Fibroblast of mammary gland (primary cell): ENCODE measurements at places on chromosomes 6 and 20.

GRCh38 chr6:51704932-51705540, 382.4 kb downstream of the PKHD1 start:
- DNase-seq = no peak

DNA sequence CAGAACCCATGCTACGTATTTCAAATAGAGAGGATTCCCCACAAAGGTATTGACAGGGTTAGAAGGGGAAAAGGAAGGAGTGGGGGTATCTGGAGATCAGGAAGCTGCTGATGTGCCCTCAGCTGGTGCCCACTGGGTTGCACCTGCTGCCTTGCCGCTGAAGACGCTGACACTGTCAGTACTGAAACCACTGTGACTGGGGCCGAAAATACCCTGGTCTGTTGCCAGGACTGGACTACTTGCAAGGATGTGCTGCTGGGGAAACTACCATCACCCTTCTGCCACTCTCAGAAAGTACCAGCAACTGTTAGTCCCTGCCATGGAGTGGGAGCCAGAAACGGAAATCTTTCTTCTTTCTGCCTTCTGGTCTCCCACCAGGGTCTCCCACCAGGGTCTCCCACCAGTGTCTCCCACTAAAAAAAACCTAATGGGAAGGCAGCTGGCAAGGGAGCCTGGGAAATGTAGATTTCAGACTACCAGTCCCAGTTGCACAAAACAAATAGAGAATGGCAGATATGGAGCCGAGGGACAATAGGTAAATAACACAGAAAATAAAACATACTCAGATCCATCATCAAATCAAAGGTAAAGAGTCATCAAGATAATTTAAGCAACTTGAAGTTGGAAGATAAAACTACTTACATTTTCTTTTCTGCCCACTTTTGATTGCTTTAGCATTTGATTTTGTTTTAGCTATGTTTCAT, 204.8 kb downstream of the TPBG start:
- no peak for DNase-seq

DNA sequence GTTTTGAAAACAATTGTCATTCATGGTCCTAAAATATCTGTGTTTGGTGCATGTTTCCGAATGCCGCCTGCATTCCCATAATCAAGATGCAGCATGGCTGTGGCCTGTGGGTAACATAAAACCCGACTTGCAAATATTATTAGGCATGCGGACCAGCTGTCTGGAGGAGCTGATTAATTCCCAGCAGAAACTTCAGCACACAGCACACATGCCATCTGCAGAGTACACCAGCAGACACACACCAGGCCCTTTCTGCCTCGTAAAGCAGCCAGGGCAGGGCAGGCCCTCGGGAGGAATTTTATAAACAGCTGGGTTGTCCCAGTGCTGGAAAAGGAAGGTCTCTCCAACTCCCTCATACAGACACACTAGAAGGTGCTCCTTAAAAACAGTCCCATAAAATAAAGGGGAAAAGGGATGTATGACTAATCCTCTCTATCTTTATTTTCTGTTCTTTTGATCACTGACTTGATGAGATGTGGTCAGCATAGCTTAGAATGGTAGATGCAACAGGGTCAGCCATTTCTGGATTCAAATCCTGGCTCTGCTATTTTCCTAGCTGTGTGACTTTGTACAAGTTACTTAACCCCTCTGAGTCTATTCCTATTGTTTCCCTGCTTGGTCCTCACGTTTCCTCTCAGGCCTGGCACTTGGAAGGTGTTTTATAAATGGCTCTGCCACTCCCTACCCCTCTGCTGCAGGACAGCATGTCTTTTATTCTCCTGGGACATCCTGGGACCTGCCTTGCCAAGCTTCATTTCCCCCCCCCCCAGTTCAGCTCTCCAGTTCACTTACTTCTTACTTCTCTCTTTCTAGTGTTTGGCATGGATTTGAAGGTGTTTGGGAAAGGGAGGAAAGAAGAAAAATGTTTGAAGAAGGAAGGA, 85.9 kb upstream of the TRAF3IP2 start:
- peak; percentile 24 for DNase-seq

GRCh38 chr6:101534821-101535220, 141.3 kb downstream of the GRIK2 start:
- peak; percentile 5 for DNase-seq

- DNase-seq = no peak
Measured at GRCh38 chr20:25503936-25504335, 81.4 kb downstream of the NINL start.

- peak; percentile 62 for DNase-seq
Measured at GRCh38 chr6:22147921-22148776, 148.7 kb downstream of the PRL start.

DNA sequence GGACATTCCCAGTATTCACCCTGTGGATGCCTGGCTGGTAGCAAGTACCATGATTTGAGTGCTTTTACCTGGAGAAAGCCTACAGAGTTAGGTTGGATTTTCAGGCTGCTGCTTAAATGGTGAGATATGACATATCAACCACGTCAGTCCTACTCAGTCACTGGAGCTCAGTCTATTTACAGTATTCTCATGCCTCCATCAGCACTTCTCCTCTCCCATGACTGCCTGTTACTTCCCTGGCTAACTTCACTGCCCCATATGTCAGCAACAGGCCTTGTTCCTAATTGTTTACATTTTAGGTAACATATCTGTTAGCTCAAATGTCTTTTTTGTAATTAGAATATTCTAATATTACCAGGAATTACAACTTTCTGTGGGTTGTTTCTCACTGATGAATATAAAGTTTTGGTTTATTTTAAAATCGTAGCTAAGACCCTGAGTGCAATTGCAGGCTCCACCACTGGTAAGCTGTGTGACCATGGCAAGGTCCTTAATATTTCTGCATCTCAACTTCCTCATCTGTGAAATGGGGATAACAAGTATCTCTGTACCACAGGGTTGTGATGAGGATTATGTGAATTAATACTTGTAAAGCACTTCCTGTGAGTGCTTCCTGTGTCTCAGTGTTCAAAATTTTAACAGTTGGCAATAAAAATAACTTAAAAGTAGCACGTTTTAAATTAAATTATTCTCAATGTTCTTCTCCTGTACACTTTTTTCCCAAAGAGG, 54.3 kb downstream of the RNF144B start:
- DNase-seq = no peak

GRCh38 chr20:47117773-47118172, 223.1 kb downstream of the EYA2 start:
- no peak for DNase-seq

- DNase-seq = no peak
Measured at GRCh38 chr6:161226009-161226964, 47.6 kb downstream of the AGPAT4 start.

DNA sequence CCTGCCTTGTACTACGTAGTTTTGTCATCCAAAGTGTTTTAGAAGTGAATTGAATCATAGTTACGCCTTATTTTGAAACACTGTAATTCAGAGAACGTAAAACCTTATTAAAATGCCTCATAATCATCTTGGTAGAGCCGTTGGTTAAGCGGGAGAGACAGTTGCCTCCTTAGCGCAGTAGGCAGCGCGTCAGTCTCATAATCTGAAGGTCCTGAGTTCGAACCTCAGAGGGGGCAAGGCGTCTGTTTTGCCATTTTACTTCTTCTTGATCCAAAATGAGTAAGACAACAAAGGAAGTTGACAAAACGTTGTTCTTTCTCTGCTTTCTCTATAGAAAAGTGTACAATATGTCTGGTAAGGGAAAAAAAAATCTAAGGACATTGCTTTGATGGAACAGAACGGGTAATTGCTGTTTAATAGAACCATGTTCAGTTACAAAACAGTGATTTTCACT, 20.7 kb upstream of the TRIM27 start:
- DNase-seq = peak; percentile 83

- peak; percentile 97 for DNase-seq
Measured at GRCh38 chr6:33672808-33673207, 38.7 kb downstream of the UQCC2 start.

DNA sequence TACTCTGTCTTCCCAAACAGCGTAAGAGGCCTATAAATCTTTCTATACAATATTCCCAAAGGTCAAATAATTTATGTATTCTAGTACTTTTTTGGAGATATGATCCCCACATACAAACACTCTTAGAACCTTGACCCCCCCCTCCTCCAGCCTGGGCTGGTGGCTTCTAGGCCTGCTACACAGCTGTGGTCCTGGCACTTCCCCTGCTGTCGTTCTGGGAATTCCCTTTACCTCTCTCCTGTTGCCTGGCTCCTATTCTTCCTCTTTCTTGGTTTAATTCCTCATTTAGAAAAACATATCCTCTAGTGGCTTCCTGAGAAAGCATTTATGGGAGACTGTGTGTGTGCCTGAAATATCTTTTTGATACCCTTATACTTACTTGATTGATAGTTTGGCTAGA, 4.1 kb upstream of the TXLNB start:
- no peak for DNase-seq

GRCh38 chr6:144722154-144722737, 437.1 kb downstream of the UTRN start:
- no peak for DNase-seq

- no peak for DNase-seq
Measured at GRCh38 chr20:63452821-63453523, 19.5 kb downstream of the KCNQ2 start.

DNA sequence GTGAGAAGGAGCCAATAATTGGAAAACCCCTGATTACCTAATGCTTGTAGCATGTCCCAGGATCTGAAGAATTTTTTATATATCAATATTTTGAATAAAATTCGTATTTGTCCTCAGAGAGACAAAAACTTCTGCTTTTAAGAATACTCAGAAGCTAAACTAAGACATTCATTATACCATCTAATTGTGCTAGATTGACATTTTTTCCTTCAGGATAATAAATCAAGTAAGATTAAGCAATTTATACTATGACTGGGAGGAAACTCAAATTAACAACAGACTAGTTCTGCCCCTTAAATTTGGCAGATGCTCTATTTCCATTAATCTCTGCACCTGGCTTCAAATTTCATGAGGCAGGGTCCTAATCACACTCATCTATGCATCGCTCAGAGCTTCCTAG, 291.4 kb downstream of the PLCB1 start:
- no peak for DNase-seq

- DNase-seq = no peak
Measured at GRCh38 chr6:16570946-16571345, 190.3 kb downstream of the ATXN1 start.

DNA sequence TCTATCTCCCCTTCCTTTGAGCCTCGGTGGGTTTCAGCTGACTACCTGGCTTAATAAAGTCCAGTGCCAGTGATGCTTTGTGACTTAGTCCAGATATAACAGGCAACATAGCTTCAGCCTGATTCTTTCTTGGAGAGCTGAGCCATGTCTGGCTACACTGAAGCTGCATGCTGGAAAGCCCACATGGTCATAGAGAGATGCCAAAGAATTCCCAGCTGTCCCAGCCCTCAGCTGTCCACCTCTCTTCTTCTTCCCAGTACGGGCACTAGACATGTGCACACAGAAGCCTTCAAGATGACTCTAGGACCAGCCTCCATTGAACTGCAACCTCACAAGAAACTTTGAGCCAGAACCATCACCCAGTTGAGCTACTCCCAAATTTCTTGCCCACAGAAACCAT, 154.1 kb upstream of the MYLIP start:
- no peak for DNase-seq

DNA sequence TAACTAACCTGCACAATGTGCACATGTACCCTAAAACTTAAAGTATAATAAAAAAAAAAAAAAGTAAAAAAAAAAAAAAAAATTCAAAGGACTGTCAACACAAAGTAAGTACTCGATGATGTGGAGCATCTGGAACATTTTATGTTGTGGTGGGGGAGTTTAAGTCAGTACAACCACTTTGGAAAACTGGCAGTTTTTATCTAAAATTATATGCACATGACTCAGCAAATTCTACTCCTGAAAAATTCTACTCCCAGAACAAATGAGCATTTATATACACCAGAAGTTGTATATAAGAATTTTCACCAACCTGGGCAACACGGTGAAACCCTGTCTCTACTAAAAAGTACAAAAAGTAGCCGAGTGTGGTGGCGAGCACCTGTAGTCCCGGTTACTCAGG, 36.9 kb upstream of the CCDC28A start:
- peak; percentile 32 for DNase-seq

DNA sequence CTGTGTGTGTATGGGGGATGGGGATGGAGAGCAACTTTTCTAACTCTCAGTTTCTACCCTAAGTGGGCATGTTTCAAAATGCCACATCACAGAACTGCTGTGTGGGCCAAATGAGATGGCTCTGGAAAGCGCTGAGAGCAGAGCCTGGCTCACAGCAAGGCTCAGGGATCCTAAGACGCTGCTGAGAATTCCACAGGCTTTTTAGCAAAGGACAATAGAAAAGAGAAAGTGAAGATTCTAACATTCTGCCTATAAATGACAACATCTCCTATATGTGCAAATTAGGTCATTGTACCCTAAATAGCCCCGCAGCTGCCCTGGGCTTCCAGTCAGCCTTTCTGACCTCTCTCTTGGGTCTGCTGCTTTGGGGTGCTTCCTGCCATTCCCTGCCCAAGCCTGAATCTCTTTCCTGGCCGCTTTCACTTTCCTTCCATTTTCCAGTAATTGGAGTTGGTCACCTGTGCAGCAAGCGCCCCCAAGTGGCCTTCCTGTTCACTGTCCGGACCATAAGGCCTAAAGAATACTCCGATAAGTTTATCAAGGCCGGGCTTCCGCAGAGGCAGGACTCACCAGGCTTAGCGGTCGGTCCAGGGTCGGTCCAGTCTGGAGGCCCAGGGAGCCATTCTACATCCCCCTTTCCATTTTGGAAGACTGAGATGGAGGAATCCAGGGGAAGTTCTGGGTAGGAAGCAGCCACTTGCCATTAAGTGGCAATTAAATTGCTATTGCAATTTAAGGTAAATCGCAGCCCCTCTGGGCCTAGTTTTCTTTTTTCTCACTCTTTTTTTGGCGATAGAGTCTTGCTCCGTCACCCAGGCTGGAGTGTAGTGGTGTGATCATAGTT, 6.7 kb upstream of the DDR1 start:
- DNase-seq = peak; percentile 89

- DNase-seq = no peak
Measured at GRCh38 chr20:59750209-59750840, 146.0 kb downstream of the PHACTR3 start.

DNA sequence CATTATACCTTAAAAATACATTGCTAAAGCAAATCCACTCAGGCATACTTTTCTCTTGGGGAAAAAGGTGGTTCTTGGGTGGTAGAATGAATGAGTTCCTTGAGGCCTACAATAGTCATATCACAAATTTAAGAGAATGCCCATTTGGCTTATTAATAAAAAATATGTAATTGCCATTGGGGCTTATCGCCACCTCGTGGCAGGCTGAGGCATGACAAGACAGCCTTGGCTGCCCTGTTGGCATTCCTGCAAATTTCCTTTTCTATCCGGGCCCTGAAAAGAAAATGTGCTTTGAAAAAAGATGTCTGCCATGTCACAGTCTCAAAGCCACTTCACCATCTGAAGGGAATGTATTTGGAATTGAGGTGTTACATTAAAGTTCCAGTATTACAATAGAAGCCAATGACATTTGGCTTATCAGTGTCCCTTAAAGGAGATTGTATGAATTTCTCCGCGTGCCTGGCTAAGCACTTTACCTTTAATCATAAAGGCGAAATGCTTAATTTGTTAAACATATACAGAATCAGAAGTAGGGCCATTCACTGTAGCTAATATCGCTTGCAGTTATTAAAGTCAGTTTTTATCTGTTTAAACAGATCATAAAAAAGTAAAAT, 188.3 kb upstream of the ZFP64 start:
- peak; percentile 17 for DNase-seq
